ENCODE measurements at places on chromosomes 6 and 20. TPM values are rescaled to one million over a fixed set of nuclear protein-coding genes. Genes with fewer than 3 reads are reported as not detected.

DNA sequence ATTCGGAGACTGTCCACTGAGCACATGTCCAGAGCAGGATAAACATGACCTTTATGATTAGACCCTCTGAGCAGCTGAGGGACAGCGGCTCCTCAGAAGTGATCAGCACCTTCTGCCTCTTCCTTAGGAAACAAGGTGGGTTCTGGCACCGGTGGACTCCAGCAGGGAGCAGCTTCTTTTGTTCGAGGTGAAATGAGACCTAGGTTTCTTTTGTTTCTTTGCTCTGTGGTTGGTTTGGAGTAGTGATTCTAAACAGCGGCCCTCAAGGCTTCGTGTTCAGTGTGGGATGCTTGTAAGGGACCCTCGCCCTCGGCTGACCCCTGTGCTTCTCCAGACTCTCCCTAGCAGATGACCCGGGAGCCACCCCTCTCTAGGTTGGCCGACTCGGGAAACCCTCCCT, 14.6 kb upstream of the FRMD1 start:
- DNase-seq: no peak

DNA sequence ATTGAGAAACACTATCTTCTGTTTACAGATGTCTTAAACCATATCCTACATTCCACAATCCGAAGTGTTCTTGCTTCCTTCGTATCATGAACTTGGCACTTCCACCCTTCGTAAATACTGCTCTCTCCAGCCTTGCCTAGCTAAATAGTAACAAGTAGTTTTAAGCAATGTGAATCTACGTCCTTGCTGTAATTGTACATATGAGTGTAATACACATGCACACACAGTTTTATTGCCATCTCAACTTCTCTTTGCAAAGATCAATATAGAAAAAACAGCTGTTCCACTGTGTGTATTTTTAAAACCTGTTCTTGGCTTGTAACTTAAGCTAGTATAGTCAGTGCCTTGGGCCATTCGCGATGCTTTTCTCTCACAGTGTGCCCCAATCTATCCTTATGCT, 1524.7 kb downstream of the GRIK2 start:
- DNase-seq: no peak

DNA sequence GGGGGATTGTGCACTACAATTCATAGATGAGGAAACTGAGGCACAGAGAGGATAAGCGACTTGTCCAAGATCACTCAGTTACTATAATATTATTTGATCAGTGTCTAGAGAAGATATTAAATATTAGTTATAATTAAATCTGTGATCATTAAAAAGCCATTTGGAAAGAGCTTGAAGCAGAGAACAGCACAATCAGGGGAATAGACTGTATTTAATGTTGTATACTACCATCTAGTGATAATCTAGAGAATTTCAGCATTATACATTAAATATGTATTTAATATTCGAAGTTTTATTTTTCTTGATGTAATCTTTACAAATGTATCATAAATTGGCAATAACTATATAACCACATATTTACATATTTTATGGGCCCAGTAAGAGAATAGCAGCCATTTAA, 20.1 kb upstream of the MTCL3 start:
- DNase-seq: no peak

DNMT3B gene
- total RNA-seq: 4.0 TPM

FOXA2 gene
- not detected for total RNA-seq

DNA sequence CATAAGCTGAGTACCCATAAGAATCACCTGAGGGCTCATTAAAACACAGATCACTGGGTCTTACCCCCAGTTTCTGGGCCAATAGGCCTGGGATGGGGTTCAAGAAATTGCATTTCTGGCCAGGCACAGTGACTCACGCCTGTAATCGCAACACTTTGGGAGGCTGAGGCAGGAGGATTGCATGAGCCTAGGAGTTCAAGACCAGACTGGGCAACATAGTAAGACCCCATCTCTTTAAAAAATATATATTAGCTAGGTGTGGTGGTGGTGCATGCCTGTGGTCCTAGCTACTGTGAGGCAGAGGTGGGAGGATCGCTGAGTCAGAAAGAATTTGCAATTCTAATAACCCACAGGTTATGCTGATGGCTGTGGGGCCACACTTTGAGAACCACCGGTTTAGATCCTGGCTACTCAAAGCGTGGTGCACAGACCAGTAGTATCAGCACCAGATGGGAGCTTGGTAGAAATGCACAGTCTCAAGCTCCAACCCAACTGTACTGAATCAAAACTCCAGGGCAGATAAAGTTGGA, 2.0 kb downstream of the CCM2L start:
- DNase-seq: no peak

STXBP5 gene
- 19.1 TPM for total RNA-seq

DNA sequence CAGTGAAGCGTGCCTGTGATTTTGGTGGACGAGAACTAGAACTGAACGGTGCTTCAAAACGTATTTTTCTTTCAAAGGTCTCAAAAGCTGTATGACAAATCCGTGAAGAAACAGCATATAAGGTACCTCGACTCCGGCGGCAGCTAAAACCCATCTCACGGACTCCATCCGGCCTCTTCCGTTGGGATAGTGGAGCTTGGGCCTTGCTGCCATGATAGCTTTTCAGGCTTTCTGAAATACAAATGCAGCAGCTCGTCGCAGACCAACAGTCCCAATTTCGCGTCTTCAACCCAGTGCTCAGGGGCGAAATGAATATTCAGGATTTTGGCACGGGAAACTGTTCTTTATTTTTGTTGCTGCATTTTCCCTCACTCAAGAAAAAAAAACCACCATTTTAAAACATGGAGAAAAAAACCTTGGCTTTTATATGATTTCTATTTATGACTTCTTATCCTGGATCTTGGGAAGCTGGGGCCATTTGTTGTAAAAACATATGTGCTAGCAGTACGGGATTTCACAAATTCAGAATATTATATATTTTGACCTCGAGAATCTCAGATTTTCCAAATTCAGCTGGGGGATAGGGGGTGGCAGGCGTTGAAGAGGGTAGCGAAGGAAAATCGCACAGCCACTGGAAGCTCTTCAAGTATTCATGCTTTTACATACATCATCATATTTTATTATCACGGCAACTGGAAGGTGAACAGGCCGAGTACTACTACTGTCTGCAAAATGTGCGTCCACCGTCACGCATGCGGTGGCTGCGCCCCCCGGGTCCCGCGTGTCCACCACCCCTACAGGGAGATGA, 849 bp downstream of the GSTA4 start:
- DNase-seq: no peak
